ENCODE measurements at places on chromosomes 16 and 17.
A peak's percentile ranks its signal among the peaks of the same experiment; 100 is the strongest.

- no peak for DNase-seq
Measured at GRCh38 chr17:935485-935884, 44.1 kb downstream of the NXN start.

DNA sequence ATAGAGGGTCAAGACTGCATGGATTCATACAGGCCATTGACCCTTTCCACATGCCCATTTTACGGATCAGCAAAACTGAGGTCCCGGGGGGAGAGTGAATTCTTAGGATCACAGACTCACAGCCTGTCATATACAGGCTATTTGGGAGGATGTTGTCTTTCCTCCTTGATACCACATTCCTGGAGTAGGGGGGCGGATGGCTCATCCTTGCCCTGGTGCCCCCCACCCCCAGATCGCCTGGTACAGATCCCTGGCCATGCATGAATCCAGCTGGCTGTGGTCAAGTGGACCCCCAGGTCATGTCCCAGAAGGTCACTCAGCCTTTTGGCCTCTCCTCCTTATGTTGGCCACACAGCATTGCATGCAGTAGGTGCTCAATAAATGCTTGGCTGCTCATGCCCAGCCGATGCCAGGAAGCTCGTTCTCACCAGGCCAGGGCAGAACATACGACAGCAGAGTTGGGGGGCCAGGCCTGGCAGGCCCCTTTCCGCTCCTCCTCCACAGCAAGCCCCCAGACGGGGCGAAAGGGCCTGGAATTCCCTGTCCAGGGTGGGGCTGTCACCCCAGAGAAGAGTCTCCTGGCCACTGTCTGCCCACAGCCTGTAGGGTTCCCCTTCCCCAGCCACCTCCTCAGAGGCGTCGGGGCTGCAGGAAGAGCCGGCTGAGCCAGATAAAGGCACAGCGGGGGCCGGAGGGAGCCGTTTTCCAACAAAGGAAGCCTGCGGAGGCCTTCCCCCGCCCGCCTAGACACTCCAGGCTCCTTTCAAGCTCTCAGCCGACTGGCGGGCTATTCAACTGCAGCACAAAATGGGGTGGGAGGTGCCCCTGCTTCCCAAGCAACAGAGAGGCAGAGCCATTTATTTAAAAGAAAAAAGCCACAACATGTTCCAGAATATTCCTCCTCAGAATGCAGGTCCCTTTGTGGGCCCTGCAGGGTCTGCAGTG lies 215.7 kb upstream of the CIBAR2 start:
- peak; percentile 91 for DNase-seq

- DNase-seq: no peak
Measured at GRCh38 chr17:68320311-68320865, 29.1 kb downstream of the ARSG start.

GRCh38 chr16:9447195-9447551 lies 355.7 kb downstream of the HAPSTR1 start:
- DNase-seq: no peak

DNA sequence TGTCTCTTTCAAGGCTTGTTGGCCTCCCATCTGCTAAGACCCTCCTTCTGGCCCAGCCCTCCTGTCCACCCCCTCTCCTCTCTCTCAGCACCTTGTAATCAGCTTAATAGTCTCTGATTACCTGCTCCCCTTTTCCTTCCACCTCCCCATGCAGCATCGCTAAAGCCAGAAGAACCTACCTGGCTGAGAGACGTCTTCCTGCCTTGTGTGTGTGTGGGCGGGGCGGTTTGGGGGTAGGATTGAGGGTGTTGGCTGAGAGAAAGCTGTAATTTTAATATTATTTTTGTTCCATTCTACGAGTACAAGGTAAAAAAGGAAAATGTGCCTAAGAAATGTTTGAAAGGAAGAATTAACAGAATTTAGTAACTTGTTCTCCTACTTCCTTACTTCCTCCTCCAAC lies 3.4 kb downstream of the DNAH9 start:
- DNase-seq: peak; percentile 32

DNA sequence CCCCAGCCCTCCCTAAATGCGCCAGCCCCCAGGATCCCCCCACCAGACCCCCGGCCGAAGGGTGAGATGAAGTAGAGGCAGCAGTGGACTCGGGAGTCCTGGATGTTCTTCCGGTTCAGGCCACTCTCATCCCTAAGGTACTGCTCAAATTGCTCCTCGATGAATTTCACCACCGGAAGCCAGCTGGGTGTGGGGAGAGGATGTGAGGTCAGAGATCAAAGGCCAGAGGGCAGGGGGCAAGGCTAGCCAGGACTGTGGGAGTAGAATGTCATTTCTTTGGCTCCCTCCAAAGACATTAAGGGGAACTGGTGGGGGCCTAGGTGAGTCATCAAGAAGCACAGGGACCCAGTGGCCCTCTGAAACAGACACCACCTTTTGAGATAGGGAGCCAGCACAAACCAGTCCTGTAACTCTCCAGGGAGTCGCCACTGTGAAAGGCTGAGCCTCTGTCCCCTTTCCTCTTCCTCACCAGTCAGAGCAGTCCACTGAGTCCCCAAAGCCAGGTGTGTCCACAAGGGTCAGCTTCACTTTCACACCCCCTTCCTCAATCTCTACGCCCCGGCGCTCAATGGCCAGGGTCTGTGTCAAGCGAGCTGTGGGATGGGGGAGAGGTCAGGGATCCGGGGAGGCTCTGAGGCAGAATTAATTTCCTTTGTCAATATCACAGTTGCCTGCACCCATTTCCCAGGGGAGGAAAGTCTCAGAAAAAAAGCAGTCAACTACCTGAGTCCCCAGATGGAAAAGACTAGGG lies 895 bp downstream of the SEPTIN1 start:
- DNase-seq: peak; percentile 48

DNA sequence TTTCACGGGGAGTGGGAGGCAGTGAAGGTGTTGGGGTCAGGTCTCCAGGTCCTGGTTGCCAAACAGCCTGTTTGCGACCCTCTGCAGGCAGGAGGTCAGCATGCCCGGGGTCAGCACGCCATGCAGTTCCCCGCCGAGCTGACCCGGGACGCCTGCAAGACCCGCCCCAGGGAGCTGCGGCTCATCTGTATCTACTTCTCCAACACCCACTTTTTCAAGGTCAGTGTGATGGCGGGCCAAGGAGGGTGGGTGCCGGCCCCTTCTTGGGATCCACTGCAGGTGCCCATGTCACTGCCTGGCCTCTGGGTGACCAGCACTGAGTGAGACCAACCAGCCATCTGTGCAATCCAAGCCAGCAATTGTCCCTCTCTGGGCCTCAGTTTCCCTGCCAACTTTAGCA lies 21.3 kb downstream of the ADGRG5 start:
- DNase-seq: no peak

DNA sequence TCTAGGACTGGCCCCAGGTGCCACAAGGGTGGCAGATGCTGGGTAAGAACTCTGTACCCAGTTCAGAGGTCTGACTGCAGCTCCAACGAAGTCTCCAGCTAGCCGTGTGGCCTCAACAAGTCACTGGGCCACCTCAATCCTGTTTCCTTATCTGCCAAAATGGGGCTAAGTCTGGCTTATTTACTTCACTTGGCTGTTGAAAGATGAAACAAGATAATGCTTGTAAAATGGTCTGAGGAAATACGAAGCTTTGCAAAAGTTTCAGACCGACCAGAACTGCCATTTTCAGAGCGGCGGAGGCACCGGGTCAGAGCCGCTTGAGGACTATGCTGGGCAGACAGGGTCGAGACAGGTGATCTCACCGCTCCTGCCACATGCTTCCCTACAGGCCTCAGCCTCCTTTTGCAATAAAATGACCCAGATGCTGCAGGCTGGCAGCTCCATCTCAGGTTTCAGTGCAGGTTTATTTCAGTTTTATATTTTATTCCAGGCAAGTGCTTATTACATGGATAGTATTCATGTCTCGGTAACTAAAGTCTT lies 17.2 kb downstream of the MNT start:
- DNase-seq: no peak

DNA sequence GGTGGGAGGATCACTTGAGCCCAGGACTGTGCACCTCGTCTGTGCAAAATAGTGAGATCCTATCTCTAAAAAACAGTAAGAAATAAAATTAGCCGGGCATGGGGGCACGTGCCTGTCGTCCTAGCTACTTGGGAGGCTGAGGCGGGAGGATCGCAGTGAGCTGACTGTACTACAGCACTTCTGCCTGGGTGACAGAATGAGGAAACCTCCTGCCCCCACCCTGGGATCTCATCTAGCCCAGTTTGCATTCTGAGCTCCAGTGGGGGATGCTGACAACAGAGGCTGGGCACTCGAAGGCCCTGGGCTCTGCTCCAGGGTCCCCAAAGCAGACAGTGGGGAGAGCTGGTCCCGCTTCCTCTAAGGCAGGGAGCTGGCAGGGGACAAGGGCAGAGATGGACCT lies 7.1 kb downstream of the NAGPA start:
- DNase-seq: no peak

GRCh38 chr17:66135219-66135618 lies 56.7 kb downstream of the CEP112 start:
- no peak for DNase-seq

DNA sequence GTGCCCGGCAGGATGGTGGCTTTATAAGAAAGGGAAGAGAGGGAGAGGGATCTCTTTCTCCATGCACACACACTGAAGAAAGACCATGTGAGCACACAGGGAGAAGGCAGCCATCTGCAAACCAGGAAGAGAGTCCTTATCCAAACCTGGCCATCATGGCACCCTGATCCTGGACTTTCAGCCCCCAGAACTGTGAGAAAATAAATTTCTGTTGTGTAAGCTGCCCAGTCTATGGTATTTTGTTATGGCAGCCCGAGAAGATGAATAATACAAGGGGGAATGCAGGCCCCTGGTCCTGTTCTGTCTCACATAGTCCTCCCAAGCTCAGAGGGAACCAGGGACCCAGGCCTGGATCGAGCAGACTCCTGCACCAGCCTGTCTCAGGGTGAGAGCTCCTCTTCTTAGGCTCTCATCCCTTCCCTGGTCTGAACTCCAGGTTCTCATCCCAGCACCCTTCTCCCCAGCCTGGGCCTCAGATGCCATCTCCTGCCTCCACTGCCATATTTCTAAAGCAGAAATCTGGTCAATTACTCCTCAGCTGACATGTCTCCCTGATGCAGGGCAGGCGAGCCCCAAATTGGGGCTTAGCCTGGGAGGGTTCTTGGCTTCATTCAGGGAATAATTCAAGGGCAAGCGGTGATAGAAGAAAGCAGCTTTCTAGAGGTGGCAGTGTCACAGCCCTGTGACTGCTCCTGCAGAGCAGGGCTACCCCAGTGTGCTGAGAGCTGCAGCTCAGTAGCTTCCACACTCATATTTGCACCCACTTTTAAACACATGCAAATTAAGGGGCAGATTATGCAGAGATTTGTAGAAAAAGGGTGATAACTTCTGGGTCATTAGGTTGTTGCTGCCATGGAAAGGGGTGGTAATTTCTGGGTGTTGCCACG lies 28.8 kb downstream of the IGFBP4 start:
- DNase-seq: no peak

DNA sequence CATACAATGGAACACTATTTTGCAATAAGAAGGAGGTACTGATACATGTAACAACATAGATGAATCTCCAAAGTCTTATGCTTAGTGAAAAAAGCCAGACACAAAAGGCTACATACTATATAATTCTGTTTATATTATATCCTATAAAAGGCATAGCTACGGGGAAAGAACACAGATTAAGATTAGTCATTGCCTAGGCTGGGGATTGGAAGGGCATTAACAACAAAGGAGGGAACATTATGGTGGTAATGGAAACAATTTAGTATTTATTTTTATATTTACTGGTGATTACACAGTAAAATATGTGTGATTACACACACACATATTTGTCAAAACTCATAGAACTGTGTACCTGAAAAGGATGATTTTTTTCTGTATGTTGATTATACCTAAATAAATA lies 278.1 kb downstream of the ZFHX3 start:
- no peak for DNase-seq

DNA sequence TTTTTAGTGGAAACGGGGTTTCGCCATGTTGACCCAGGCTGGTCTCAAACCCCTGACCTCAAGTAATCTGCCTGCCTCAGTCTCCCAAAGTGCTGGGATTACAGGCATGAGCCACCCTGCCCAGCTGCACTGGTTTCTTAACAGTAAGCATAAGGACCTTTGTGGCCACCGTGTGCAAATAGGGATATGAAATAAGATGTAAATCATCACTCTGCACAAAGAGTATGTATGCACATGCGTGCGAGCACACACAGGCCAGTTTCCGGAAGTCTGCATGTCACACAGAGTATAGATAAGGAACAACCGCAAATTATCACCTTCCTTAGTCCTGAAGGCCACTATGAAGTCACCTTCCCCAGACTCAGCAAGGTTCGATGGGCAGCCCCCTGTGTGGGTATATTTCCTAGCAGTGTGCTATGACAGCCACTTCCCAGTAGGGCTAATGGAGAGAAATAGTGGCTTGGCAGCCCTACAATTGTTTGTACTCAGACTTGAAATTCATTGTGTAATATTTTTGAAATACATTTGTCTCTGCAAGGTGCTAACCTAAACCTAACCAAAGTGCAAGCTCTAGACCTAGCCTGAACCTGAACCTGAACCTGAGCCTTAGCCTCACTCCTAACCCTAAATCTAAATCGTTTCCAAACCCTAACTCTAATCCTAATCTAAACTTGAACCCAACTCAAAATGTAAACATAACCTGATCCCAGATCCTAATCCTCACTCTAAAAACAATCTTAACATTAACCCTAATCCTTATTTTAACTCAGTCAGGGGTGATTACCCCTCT lies 48.4 kb upstream of the SKAP1 start:
- no peak for DNase-seq

DNA sequence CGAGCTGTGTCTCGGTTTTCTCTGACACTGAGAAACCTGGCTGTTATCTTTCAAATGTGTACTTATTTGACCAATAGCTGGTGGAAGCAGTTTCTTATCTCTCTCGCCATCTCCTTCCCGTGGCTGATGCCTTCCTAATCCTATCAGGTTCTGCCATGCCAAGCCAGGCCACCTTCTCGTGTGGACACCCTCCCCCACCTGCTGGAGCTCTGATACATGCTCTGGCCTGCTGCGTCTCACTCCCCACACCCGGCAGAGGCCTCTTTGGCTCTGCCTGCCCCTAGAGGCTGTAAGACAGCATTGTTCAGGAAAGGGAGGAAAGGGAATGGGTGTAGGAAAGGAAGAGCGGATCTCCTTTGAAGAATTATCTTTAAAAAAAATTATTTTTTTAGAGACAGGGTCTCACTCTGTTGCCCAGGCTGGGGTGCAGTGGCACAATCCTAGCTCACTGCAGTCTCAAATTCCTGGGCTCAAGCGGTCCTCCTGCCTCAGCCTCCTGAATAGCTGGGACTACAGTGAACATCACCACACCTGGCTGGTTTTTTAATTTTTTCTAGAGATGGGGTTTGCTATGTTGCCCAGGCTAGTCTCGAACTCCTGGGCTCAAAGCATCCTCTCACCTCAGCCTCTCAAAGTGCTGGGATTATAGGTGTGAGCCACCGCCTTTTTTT lies 7.5 kb upstream of the ARMC5 start:
- DNase-seq: no peak
